ENCODE measurements at places on chromosomes 6 and 20. TPM values are rescaled to one million over a fixed set of nuclear protein-coding genes. Genes with fewer than 3 reads are reported as not detected.
A peak's percentile ranks its signal among the peaks of the same experiment; 100 is the strongest.

The CUTA gene
- 49.2 TPM for total RNA-seq

The CCN2 gene
- total RNA-seq, result 317 TPM

The GMEB2 gene
- 19.4 TPM for total RNA-seq

The CTAGE9 gene
- not detected for total RNA-seq

The SLC24A3 gene
- 6.8 TPM for total RNA-seq

DNA sequence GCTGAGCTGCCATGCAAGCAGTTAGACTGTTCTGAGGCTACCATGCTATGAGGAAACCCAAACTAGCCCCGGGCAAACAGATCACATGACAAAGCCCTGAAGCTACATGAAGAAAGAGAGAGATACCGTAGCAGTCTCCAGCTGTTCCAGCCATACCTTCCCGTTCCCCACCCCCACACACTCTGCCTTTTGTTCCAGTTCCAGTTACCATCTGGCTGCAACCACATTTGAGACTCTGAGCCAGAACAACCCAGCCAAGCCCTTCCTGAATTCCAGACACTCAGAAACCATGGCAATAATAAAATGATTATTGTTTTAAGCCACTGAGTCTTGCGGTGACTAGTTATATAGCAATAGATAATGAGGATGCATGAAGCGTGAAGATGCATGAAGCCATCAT is 28.3 kb downstream of the RIN2 start:
- peaks cover 31% of the 10 kb centered on the region for H3K4me1 ChIP-seq
- H3K36me3 ChIP-seq, result no peaks in the 10 kb centered on the region
- H3K27me3 ChIP-seq, result no peaks in the 10 kb centered on the region
- DNase-seq, result no peak
- H3K27ac ChIP-seq, result no peak overlapping the region

GRCh38 chr20:31739550-31739977 is 474 bp downstream of the TPX2 start:
- H3K4me1 ChIP-seq, result peaks cover 16% of the 10 kb centered on the region
- no peaks in the 10 kb centered on the region for H3K27me3 ChIP-seq
- peak overlapping the region; percentile 82 for H3K27ac ChIP-seq
- DNase-seq, result no peak

DNA sequence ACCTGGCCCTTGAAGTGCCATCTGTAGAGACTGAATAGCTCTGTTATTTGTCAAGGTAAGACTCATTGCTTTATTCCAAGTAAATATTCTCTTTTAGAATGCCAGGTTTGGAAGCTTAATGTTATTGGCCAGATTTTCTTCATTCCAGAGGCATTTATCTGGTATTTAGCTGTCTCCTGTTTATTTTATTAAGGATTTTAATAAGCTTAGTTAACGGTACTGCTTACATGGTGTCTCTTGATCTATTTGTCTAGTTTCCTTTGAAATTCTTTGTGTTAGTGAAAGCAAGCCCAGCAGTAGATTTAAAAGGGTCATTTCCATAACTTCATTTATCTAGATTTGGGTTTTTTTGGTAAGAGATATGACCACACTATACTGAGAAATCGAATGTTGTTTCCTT is 7.7 kb downstream of the RALY start:
- DNase-seq, result no peak
- H3K4me3 ChIP-seq, result no peak overlapping the region
- no peaks in the 10 kb centered on the region for H3K36me3 ChIP-seq
- H3K27ac ChIP-seq, result no peak overlapping the region

DNA sequence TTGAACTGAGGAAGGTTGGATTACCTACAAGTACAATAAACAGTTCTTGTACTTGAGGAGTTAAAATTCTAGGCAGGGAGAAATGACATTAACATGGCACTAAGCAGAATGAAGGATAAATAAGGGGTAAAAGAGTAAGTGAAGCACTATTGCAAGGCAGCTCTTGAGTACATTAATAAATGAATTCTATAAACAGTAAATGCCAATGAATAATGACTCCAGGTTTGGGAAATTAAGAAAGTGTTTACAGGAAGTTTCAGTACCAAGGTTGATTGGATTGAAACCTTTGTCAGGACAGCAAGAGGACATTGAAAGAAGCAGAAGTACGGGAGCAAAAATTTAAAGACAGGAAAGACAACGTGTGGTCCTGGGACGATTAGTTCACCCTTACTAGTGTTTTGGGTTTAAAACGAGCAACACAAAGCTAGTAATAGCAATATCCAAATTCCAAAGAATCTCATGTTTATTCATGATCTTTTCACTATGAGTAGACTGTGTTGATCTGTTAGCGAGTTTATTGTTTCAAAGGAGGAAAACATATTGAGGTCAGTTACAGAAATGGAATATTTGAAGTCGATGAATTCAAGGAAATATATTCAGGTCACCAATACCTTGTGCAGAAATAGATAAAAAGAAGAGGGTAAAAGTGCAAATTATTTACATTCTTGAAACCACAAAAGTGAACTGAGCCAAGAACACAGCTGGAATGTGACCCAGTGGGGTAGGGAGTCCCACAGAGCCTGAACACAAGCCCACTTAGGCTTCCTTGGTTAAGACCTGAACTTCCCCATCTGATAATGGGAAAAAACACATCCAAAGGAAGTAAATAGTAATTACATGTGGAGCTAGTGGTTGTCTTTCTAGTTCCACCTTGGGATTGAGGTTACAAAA is 80.8 kb downstream of the MKKS start:
- no peaks in the 10 kb centered on the region for H3K36me3 ChIP-seq
- DNase-seq, result peak; percentile 21
- no peaks in the 10 kb centered on the region for H3K27me3 ChIP-seq

GRCh38 chr6:35371494-35372262 is 29.3 kb downstream of the PPARD start:
- no peaks in the 10 kb centered on the region for H3K36me3 ChIP-seq
- DNase-seq, result no peak
- peaks cover 10% of the 10 kb centered on the region for H3K4me1 ChIP-seq
- no peak overlapping the region for H3K4me3 ChIP-seq

GRCh38 chr6:87645080-87645479 is 55.1 kb downstream of the ORC3 start:
- peaks cover 22% of the 10 kb centered on the region for H3K36me3 ChIP-seq
- no peak for DNase-seq
- H3K4me1 ChIP-seq, result no peaks in the 10 kb centered on the region

- no peaks in the 10 kb centered on the region for H3K27me3 ChIP-seq
- H3K4me3 ChIP-seq, result no peak overlapping the region
- no peak for DNase-seq
- no peak overlapping the region for H3K27ac ChIP-seq
Measured at GRCh38 chr6:18565231-18565630, 178.1 kb downstream of the RNF144B start.

DNA sequence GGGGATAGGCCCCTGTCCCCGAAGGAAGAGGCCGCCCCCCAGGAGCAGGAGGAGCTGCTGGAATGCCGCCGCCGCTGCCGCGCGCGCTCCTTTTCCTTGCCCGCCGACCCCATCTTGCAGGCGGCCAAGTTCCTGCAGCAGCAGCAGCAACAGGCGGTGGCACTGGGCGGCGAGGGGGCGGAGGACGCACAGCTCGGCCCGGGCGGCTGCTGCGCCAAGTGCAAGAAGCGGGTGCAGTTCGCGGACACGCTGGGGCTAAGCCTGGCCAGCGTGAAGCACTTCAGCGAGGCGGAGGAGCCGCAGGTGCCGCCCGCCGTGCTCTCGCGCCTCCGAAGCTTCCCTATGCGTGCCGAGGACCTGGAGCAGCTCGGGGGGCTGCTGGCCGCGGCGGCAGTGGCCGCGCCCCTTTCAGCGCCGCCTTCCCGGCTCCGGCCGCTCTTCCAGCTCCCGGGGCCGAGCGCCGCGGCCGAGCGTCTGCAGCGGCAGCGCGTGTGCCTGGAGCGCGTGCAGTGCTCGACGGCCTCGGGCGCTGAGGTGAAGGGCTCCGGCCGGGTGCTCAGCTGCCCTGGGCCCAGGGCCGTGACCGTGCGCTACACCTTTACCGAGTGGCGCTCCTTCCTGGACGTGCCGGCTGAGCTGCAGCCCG is 630 bp downstream of the PPP1R3G start:
- H3K4me3 ChIP-seq, result peak overlapping the region; percentile 84
- H3K27ac ChIP-seq, result peak overlapping the region; percentile 81
- H3K36me3 ChIP-seq, result no peaks in the 10 kb centered on the region
- H3K4me1 ChIP-seq, result peaks cover 16% of the 10 kb centered on the region

DNA sequence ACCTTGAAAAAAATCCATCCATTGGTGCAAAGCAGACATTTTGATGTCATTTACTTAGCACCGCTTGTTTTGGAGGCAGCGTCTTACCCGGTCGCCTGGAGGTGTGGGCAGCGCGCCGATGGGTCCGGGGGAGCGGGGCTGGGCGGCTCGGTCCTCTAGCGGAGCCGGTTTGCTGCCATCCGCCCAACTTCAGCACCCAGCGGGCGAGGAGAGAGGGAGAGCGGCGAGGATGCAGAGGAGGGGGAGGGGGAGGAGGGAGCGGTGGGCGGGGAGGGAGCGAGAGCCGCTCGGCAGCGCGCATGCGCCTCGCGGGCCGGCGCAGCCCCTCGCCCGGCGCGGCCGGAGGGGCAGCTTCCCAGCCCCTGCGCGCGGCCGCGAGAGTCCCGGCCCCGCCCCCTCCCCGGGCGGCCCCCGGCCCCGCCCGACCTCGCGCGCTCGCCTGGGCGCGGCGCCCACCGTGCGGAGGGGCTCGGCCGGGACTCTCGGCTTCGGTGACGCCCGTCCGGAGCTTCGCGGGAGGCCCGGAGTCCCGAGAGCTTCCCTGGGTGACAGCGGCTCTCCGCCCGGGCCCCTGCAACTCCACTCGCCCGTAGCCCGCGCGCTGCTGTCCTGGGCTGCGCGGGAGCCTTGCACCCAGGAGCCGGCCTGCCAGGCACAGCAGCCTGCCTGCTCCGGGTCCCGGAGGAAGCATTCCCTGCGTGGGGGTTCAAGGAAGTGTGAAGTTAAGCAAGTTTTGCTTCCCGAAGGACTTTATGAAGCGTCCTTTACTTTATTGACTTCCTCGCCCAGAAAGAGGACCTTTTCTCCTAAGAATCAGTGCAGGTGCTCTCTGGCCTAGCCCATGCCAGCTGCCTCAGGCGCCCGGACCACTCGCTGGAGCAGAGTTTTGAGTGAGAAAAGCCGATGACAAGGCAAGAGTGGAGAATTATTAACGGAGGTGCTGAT is at the start of gene RGS17:
RGS17 (minus strand) TSS at position 246 of the 945 bp plus-strand sequence. CDS start 87,264 bp downstream, outside the sequence.
- H3K4me3 ChIP-seq, result peak within 1 kb of the TSS; percentile 64
- peaks cover 52% of the 10 kb centered on the region for H3K27me3 ChIP-seq
- H3K27ac ChIP-seq, result peak within 1 kb of the TSS; percentile 42
- H3K4me1 ChIP-seq, result peaks cover 14% of the 10 kb centered on the region
- DNase-seq, result peak; percentile 92
- no peaks in the 10 kb centered on the region for H3K36me3 ChIP-seq

GRCh38 chr20:11447371-11448100 is 470.2 kb upstream of the BTBD3 start:
- no peaks in the 10 kb centered on the region for H3K36me3 ChIP-seq
- no peak for DNase-seq
- H3K27me3 ChIP-seq, result no peaks in the 10 kb centered on the region
- no peak overlapping the region for H3K4me3 ChIP-seq
- no peaks in the 10 kb centered on the region for H3K4me1 ChIP-seq

- no peaks in the 10 kb centered on the region for H3K4me1 ChIP-seq
- H3K27ac ChIP-seq, result no peak overlapping the region
- no peaks in the 10 kb centered on the region for H3K27me3 ChIP-seq
- DNase-seq, result peak; percentile 28
Measured at GRCh38 chr6:118755941-118756646, 104.7 kb upstream of the CEP85L start.

GRCh38 chr6:6525933-6526332 is 62.6 kb upstream of the LY86 start:
- H3K4me1 ChIP-seq, result no peaks in the 10 kb centered on the region
- peaks cover 8% of the 10 kb centered on the region for H3K27me3 ChIP-seq
- H3K4me3 ChIP-seq, result no peak overlapping the region
- no peak overlapping the region for H3K27ac ChIP-seq

GRCh38 chr20:15411781-15412180 is 1074.4 kb upstream of the FLRT3 start:
- no peak overlapping the region for H3K4me3 ChIP-seq
- no peaks in the 10 kb centered on the region for H3K4me1 ChIP-seq
- no peak for DNase-seq
- no peaks in the 10 kb centered on the region for H3K27me3 ChIP-seq
- no peaks in the 10 kb centered on the region for H3K36me3 ChIP-seq
- H3K27ac ChIP-seq, result no peak overlapping the region

- no peak overlapping the region for H3K27ac ChIP-seq
- H3K4me3 ChIP-seq, result no peak overlapping the region
- H3K36me3 ChIP-seq, result no peaks in the 10 kb centered on the region
- no peak for DNase-seq
Measured at GRCh38 chr6:84061613-84062398, 28.2 kb downstream of the MRAP2 start.

- no peaks in the 10 kb centered on the region for H3K36me3 ChIP-seq
- no peaks in the 10 kb centered on the region for H3K27me3 ChIP-seq
- no peak overlapping the region for H3K4me3 ChIP-seq
- peaks cover 6% of the 10 kb centered on the region for H3K4me1 ChIP-seq
- DNase-seq, result no peak
- no peak overlapping the region for H3K27ac ChIP-seq
Measured at GRCh38 chr6:131840936-131841583, 33.2 kb downstream of the ENPP1 start.

- H3K36me3 ChIP-seq, result no peaks in the 10 kb centered on the region
- no peaks in the 10 kb centered on the region for H3K27me3 ChIP-seq
Measured at GRCh38 chr6:170005665-170006064, 254.2 kb downstream of the ERMARD start.

DNA sequence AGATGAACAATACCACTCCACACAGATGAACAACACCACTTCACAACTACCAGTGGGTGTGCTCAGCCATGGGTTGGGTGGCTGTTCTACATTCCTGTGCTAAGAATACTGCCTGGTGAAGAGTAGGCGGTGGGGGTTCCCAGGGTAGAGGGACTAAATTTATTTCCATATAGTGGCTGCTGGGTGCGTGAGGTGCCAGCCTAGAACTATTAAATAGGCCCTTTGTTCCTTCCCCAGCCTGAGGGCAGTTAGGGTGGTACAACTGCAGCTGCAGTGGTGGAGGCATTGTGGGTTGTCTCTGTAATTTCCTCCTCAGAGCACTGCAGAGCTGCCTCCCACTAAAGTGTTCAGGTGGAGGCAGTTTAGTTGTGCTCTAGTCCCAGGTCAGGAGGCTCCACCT is 618.4 kb downstream of the MMUT start:
- H3K36me3 ChIP-seq, result no peaks in the 10 kb centered on the region
- no peaks in the 10 kb centered on the region for H3K27me3 ChIP-seq
- H3K27ac ChIP-seq, result no peak overlapping the region
- no peaks in the 10 kb centered on the region for H3K4me1 ChIP-seq
- no peak for DNase-seq

GRCh38 chr6:150079604-150080003 is 10.7 kb upstream of the ULBP3 start:
- DNase-seq, result no peak
- no peaks in the 10 kb centered on the region for H3K4me1 ChIP-seq

- no peaks in the 10 kb centered on the region for H3K27me3 ChIP-seq
- DNase-seq, result no peak
- no peaks in the 10 kb centered on the region for H3K36me3 ChIP-seq
- no peak overlapping the region for H3K27ac ChIP-seq
- no peak overlapping the region for H3K4me3 ChIP-seq
Measured at GRCh38 chr6:85482206-85482904, 32.5 kb downstream of the NT5E start.

DNA sequence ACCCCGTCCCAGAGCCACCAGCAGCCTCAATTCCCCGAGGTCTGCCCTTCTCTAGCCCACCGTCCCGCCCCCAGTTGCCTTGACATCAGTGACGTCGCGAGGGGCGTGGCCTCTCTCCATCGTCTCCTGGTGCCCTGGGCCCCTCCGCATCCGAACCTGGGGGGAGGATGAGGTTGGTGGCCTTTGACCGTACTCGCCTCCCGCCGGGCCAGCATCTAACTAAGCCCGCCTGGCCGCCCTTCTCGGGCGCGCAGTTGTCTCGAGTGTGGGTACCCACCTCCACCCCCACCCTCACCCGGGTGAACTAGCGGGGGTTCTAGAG is 5.5 kb upstream of the ARMC12 start:
- peak overlapping the region; percentile 100 for H3K27ac ChIP-seq
- peak overlapping the region; percentile 70 for H3K4me3 ChIP-seq
- H3K4me1 ChIP-seq, result peaks cover 85% of the 10 kb centered on the region
- no peaks in the 10 kb centered on the region for H3K36me3 ChIP-seq
- peak; percentile 96 for DNase-seq
